ENCODE measurements at places on chromosomes 7 and 10.

GRCh38 chr7:43784030-43784584 lies 25.6 kb downstream of the BLVRA start:
- DNase-seq, result no peak

GRCh38 chr10:95281206-95281605 lies 9.6 kb downstream of the PDLIM1 start:
- no peak for DNase-seq

- DNase-seq, result no peak
Observed at GRCh38 chr10:14579405-14579804, 195.3 kb downstream of the FAM107B start.

- no peak for DNase-seq
Observed at GRCh38 chr7:128003167-128003566, 28.1 kb downstream of the LRRC4 start.

DNA sequence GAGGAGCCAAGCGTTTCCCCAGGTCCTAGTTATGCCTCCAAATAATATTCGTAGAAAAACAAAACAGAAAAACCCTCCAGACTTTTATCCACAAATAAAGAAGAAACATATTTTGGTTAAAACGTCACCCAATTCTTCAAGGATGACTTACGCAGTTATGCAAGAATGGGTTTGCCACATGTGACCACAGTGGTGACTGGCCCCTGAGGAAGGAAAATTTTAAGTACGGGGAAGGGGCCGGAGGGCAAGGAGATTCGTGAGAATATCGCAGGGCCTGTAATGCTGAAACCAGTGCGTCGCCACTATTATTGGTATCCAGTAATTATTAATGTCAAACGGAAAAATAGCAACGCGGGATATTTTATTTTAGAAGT lies 537 bp upstream of the MRPS24 start:
- no peak for DNase-seq

DNA sequence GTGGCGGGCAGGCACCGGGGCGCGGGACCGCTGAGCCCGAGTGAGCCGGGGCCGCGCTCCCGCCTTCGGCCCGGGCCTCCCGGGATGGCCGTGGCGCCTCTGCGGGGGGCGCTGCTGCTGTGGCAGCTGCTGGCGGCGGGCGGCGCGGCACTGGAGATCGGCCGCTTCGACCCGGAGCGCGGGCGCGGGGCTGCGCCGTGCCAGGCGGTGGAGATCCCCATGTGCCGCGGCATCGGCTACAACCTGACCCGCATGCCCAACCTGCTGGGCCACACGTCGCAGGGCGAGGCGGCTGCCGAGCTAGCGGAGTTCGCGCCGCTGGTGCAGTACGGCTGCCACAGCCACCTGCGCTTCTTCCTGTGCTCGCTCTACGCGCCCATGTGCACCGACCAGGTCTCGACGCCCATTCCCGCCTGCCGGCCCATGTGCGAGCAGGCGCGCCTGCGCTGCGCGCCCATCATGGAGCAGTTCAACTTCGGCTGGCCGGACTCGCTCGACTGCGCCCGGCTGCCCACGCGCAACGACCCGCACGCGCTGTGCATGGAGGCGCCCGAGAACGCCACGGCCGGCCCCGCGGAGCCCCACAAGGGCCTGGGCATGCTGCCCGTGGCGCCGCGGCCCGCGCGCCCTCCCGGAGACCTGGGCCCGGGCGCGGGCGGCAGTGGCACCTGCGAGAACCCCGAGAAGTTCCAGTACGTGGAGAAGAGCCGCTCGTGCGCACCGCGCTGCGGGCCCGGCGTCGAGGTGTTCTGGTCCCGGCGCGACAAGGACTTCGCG lies 534 bp downstream of the FZD9 start:
- DNase-seq, result no peak

- DNase-seq, result no peak
Observed at GRCh38 chr7:37489703-37490102, 41.0 kb upstream of the ELMO1 start.

- no peak for DNase-seq
Observed at GRCh38 chr10:98608411-98608810, 161.7 kb upstream of the HPS1 start.

DNA sequence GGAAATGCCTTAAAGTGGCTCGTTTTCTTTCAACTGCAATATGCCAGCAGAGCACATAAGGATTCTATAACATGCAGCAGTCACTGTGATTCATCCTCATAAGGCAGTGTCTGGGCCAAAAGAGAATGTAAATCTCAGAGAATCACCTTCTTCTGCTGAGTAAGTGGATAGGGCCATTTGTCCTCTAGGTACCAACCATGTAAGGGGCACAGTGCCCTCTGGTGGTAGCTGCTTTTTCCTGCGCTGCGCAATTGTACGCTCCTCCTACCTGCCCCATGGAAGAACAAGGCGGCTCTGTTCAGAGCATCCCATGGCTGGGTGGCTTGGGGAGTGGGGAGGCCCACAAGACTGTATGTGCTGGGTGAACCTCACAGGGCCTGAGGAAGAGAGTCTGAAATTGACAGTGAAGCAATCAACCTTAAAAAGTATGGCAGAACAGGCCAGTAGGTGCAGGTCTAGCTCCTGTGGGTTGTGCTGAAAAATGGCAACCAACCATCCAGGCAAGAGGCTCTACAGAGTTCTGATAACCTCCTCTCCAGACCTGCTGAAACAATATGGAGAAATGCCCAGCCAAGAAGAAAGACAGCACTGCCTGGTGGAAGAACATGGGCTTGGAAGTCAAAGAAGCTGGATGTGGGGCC lies 78.6 kb upstream of the C10orf90 start:
- no peak for DNase-seq

- no peak for DNase-seq
Observed at GRCh38 chr7:83362871-83363550, 200.3 kb upstream of the PCLO start.

- no peak for DNase-seq
Observed at GRCh38 chr7:113199136-113199535, 80.8 kb upstream of the SMIM30 start.

DNA sequence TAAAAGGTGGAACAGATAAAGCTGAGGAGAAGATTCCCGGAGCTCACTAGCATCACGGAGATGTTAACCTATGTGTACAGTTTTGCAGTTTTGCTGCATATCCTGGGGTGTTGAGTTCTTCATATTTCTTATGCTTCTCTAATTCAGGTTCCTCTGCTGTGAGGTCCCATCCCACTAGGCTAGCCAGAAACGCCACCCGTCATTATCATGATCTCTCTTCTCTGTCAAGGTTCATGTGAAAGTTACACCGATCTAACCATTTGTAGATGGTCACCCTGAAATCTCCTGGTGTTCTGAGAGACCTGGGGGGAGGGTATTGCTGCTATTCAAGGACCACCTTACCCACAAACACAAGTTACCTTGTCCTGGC lies 136.3 kb downstream of the CCDC71L start:
- DNase-seq, result no peak

- DNase-seq, result no peak
Observed at GRCh38 chr7:3986927-3987326, 685.9 kb downstream of the SDK1 start.

DNA sequence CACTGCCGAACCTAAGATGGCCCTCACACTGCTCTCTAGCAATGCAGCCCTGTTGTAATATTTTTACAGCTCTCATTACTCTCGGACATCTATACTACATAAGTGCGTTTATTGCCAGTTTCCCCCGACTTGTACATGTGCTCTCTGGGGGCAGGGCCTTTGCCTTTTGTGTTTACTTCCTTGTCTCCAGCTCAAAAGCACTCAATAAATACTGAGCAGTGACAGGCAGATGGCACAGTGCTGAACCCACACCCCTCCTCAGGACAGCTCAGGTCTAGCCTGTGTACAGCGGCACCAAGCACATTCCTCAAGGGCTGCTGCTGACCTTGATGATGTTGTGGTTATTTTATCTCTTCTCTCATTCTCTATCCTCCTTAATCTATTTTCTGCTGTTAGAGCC lies 68.0 kb upstream of the ELMO1 start:
- no peak for DNase-seq

DNA sequence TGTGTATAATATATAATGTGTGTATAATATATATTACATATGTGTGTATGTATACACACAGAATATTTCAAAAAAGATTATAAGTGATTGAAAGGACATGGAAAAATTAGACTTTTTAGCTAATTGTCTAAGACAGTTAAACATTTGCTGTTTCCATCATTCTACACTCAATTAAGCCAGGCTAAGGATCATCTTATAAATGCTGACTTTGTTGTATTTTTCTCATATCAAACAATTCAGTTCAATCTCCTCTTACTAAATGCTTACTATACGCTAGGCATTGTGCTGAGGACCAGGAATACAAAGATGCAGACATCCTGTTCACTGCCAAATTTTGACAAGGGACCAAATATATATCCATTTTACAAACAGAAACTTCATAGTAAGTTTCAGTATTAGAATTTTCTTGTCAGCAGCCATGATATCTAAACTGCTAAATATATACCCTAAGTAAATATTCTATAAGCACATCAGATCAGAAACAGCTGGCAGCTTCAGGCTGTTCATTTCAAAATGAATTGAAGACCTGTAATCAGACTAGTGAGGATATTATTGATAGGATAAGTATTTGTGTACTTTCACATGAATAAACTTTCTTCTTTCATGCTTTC lies 10.3 kb upstream of the LRRN3 start:
- DNase-seq, result no peak

GRCh38 chr7:48466713-48467112 lies 295.5 kb downstream of the ABCA13 start:
- DNase-seq, result no peak

GRCh38 chr7:90503367-90503766 lies 33.9 kb downstream of the PTTG1IP2 start:
- no peak for DNase-seq

GRCh38 chr10:133279326-133280226 lies 2.9 kb upstream of the ADAM8 start:
- DNase-seq, result no peak

DNA sequence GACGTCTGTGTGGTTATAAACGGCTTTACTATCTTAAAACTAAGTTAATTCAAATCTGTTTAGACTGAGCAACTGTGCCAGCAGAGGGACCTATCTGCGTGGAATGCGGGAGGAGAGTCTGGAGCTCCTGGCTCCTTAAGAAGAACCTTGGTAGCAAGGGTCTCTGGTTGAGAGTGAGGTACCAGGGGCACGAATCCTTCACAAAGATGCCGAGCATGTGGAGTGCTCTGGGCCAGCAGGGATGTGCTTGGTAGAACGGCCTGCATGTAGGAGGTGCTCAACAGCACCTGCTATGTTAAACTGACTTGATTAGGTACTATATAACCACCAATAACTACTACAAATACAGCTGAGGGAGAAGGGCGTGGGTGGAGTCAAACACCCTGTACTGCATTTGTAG lies 102.6 kb downstream of the VIPR2 start:
- no peak for DNase-seq

DNA sequence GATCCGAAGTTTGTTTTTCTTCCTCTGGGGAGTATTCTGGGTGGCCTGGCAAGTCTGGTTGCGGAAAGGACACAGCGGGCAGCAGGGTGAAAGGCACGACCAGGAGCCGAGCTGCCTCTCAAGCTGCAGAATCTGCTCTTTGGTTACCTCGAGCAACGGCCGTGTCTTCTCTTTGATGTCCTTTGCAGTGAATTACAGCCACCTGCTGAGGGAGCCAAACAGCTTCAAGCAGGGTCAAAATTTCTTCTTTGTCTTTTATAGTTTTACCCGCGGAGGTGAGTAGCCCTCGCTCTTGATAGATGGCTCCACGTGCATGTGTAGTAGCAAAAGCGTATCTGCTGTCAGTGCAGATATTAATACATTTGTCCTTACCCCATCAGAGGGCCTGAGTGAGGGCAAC lies 177.3 kb upstream of the MBL2 start:
- no peak for DNase-seq

- DNase-seq, result no peak
Observed at GRCh38 chr10:124697443-124697836, 46.7 kb downstream of the FAM53B start.

- DNase-seq, result peak; percentile 79
Observed at GRCh38 chr10:102782673-102783551, 39.2 kb downstream of the WBP1L start.

GRCh38 chr7:117688126-117688525 lies 185.1 kb downstream of the CTTNBP2 start:
- DNase-seq, result no peak

DNA sequence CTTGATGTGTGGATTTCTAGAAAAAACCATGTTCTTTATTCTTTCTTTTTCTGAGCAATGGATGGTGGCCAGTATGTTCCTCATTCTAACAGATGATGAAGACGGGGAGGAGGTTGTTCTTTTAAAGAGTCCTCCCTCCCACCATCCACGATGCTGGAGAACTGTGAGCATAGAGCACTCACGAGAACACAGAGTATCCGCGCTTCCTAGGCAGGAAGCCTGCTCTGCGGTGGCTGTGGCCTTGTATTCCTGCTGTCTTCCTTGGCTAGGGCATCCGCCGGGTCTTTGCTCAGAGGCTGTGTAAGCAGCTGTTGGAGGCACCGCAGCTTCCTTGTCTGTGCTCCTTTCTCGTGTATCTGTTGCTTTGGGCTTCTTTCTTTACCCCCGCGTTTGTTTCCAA lies 214.2 kb downstream of the CCDC3 start:
- DNase-seq, result no peak

DNA sequence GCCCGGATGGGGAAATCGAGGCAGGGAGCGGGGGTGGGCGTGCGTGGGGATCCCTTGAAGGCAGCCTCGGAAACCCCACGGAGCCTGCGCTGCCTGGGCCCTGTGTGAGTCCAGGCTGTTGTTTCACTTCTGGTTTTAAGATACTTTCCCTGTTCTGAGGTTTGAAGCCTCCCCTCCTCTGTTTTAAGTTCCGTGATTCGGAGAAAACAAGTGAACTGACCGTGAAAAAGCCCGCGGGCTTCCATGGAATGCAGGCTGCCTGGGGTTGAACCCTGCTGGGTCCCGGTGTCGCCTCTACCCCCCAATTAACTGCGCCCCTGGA lies 401 bp downstream of the LRRC27 start:
- no peak for DNase-seq

DNA sequence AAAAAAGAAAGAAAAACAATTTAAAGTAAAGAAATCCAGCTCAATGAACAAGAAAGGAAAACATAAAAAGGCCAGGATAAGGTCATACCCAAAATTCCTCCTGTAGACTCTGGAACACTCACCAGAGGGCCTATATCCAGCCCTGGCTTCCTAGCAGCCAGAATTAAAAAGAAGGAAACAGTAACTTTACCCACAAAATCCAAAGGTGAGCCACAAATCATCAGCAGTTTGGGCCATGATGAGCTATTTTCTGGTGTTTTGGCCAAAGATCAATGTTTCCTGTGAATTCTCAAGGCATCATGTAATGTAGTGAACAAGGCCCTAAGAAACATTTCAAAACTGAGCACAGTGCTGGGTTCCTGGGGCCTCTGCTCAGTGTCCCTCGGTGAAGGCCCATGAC lies 87.8 kb downstream of the LARP4B start:
- no peak for DNase-seq

Measured in thoracic aorta (tissue), 2 donors.